Panc1 (cell line): ENCODE measurements at places on chromosomes 6 and 20.

- no peak for DNase-seq
These were observed 33.4 kb downstream of the LRRC1 start for GRCh38 chr6:53828215-53828614.

DNA sequence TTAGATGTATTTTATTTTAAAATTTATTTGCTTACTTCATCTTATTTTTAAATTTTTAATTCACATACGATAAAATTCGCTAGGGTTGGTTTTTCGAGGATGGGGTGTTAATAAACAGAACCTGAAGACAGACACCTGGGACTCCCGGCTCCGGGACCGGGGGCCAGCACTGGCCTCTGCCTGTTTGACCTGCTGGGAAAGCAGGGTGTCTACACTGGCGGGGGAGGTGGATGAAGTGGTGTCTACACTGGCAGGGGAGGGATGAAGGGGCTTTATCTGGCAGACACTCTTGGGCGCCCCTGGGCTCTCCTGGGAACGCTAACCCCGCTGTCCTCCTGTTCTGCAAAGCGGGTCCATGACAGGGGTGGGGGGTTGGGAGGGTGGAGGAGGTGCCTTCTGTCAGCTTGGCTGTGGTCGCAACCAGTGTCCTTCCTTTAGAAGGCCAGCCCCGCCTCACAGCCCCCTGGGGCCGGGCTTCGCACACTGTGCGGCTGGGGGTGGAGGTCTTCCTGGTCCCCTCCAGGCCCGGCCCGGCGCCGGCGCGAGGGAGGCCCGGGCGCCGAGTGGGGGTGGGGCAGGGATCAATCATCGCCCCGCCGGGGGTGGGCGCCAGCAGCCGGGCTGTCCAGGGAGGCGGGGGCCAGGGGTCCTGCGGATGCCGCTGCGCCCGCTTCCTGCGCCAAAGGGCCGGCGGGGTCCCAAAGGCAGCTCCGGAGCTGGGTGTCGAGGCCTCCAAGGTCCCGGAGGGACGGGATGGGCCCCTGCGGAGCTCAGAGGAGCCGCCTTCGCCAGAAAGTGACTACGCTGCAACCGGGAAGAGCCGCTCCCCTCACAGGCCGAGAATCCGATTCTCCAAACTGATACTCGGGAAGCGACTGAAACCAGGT lies 1.8 kb downstream of the GATA5 start:
- DNase-seq = no peak

GRCh38 chr6:72672906-72673305 lies 51.0 kb downstream of the KCNQ5 start:
- DNase-seq = no peak

- DNase-seq = no peak
These were observed 16.9 kb downstream of the TDRD6 start for GRCh38 chr6:46704562-46704961.

- DNase-seq = no peak
These were observed 334.7 kb upstream of the JAG1 start for GRCh38 chr20:11008444-11009033.

DNA sequence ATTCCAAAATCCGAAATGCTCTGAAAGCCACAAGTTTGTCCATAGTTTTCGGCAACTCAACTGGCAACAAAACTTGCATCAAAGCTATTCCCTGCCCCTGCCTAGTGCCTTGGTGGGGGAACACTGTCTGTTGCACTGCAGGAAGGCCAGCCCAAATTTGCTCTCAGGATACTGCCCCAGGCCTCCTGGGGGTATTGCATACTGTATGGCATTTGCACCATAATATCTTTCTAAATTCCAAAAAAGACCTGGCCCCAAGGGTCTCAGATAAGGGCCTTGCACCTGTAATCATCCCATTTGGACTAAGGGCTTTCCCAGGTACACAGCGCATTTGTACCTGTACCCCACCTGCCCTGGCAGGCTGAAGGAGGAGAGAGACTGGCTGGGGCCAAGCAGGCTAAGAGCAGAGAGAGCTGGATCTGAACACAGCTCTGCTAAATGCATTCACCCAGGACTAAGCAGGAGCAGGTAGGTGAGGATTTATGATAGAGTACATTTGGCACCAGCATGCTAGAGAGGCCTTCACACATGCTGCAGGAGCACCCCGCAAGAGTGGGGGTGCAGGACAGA lies 4.0 kb upstream of the GRM4 start:
- DNase-seq = no peak

- DNase-seq = no peak
These were observed 8.3 kb downstream of the GCLC start for GRCh38 chr6:53536561-53536960.

GRCh38 chr6:74632196-74632875 lies 573.5 kb downstream of the COL12A1 start:
- no peak for DNase-seq

DNA sequence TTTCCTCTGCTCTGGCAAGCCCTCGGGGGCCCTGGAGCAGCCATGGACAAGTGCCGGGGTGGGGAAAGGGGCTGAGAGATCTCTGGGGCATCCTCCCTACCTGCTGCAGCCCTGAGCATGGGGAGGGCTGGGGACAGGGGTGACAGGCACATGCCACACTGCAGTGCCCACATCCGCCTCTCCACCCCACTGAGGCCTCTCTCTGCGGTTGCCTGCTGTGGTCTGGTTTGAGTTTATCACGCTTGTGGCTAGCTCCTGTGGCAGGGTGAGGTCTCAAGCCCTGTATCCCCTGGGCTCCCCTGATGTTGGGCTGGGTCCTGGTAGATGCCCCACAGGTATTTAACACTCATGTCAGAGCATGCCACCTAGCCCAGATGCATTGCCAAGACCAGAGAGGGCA lies 52.9 kb upstream of the MLN start:
- DNase-seq = no peak

- DNase-seq = no peak
These were observed 80.3 kb downstream of the LPA start for GRCh38 chr6:160583794-160584193.

- DNase-seq = no peak
These were observed 466.9 kb downstream of the CD83 start for GRCh38 chr6:14584450-14584849.

DNA sequence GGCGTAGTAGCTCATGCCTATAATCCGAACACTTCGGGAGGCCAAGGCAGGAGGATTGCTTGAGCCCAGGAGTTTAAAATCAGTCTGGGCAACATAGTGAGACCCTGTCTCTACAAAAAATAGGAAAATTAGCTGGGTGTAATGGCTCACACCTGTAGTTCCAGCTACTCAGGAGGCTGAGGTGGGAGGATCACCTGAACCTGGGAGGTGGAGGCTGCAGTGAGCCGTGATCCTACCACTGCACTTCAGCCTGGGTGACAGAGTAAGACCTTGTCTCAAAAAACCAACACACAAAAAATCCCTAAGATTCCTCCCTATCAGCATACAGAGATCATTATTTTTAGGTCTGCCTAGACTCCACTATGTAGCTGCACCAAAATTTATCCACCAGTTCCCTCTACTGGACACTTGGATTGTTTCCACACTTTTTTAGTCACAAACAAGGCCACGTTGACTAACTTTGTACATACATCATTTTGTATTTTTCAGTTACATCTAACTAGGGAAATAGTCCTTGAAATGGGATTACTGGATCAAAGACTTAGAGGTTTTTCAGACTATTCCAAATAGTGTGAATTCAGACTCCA lies 3.6 kb upstream of the PHF1 start:
- no peak for DNase-seq

DNA sequence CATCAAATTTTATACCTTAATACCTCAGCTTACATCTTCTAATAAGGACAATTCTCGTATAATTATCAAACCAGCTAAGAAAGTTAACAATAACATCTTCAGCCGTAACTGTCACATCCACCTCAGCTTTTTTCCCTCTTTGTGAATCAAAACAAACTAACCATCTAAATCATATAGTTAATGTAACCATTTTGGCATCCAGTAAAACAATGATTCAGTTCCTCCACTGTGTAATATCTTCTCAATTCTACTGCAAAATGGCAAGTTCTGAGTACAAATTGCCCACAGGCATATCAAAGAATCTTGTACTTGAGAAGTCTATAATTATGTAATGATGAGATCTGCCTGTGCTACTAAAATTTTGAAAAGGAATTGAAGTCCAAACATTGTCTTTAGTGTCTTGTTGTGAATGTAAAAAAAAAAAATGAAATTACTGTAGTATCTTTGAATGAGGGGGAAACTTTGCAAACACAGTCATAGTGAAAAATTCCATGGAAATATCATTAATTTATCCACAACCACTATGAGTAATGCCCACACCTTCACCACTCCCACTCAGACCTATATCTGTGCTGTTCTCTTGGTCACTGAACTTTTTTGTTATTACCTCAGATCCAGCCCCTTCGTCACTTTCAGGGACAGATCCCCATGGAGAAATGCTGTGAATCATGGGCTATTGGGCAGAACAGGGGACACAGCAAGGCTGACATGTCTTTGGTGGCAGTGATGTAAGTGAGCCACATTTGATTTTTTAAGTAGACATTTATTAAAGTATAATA lies 178.6 kb upstream of the RAB32 start:
- no peak for DNase-seq

DNA sequence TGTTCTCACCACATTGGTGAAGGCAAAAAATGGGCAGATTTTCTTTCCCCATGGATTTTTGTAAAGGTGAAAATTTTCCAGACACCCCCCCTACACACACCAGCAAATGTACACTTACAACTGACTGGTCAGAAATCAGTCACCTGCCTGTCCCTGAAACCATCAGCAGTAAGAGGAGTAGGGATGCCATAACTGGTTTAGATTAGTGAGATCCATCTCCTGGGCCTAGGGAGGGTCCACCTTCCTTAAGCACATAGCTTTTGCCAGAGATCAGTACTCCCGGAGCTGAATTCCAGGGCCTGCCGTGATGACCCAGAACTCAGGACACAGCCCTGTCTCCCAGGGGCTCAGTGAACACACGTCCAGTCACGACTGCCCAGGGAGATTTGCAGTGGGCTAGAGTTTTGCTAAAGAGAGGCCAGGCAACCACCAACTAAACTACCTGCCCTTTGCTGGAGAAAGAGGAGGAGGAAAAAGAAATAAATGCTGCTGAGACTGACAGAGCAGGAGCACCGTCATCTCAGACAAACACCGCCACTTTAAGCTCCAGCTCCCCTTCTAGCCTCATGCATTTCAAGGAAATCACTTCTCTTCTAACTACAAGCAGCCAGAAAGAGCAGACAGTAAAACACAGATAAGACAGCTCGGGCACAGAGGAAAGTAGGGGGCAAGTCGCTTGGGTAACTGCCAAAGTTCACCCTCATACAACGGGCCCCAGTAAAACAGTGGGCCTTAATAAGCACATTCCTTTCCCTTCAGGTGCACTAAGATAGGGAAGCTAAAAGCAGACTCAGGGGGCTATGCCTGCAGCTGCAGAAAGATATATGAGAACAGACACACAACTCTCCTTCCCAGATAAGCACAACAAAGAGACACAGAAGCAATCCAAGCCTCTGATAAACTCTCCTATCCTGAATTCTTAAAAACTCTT lies 82.6 kb upstream of the SPTLC3 start:
- DNase-seq = no peak

GRCh38 chr20:57114290-57115005 lies 152.0 kb downstream of the BMP7 start:
- DNase-seq = no peak

DNA sequence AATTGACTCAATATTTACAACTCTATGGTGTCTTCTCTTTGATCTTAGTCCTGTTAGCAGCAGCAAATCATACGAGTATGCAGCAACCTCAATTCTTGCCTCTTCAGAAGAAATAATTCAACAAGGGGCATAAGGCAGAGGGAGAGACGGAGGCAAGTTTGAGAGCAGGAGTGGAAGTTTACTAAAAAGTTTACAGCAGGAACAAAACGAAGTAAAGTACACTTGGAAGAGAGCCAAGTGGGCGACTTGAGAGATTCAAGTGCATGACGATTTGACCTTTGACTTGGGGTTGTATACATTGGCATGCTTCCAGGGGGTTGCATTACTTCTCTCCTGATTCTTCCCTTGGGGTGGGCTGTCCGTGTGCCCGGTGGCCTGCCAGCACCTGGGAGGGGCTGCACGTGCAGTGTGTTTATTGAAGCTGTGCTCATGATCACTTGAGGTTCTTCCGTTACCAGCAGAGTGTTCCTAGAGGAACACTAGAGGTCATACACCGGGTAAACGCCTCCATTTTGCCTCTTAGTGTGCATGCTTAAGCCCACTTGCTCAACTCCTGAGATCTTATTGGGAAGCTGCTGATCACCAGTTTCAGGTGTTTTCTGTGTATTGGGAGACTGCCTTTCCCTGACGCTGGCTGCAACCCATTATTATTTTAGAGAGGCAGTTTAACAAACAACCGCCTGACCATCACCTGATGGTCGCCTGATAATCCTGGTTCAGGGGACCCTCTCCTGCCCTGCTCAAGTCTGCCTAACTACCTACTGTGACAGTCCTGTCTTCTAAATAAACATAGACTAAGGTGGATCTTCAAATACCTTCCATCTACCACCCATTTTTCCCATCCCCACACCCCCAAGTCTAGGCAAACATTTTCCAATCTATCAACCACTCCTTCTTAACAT lies 172.4 kb upstream of the MYLIP start:
- DNase-seq = no peak

DNA sequence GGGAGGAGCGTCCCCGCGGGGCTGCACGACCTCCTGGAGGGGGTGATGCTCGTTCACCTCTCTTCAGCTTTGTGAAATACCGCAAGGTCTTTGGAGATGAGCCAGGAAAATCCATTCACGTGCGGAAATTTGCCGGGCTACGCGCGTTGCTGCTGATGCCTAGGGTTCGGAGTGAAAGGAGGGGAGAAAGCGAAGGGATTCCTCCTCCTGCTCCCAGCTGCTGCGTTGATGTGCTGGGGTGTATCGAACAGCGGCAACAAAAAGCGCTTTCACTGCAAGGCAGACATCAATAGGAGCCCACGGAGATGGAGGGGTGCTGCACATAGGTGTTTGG lies 391 bp upstream of the B3GAT2 start:
- no peak for DNase-seq

DNA sequence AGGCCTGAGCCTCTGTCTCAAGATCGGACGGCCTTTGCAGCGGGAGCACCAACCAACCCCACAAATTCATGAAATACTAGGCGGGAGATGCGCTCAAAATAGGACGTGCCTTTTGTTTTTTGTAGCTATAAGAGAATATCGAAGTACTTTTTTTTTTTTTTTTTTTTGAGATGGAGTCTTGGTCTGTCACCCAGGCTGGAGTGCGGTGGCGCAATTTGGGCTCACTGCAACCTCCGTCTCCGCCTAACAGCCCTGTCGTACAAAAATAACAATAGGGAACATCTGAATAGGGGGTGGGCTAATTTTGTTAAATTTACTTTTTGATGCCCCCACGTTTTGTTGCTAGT lies 5.9 kb upstream of the TUBB2A start:
- no peak for DNase-seq

DNA sequence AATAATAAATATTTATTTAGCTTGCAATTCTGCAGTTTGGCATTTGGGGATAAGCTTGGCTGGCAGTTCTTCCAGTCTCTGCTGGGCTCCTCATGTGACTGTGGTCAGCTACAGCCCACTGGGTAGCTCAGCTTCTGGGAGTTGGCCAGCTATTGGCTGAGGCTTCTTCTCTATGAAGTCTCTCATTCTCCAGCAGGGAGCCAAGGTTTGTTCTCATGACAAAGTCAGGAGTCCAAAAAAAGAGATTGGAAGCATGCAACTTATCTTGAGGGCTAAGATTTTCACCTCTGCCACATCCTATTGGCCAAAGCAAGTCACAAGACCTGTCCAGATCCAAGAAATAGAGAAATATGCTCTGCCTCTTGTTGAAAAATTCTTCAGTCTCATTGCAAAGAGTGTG lies 94.6 kb downstream of the SNAP25 start:
- DNase-seq = no peak
